COR-L47 (cell line): ENCODE measurements at places on chromosomes 2 and 18.

DNA sequence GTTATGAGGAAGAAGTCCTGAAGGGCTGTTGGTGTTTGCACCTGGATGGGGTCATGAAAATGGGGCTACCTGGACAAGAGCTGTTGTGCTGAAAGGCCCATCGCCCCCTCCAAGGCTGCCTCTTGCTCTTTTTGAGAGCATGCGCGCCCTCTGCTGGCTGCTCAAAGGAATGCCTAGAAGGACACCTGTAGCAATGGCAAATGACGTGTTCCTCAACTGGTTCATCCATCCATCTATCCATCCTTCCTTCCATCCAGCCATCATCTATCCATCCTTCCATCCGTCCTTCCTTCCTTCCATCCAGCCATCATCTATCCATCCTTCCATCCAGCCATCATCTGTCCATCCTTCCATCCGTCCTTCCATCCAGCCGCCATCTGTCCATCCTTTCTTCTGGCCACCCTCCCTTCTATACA lies 17.2 kb upstream of the RPL31 start:
- DNase-seq = peak; percentile 53

- DNase-seq = no peak
Measured at GRCh38 chr18:24538414-24539264, 78.2 kb downstream of the HRH4 start.

- no peak for DNase-seq
Measured at GRCh38 chr18:3447068-3447894, 2.7 kb upstream of the TGIF1 start.

- DNase-seq = no peak
Measured at GRCh38 chr2:237134321-237135230, 48.9 kb downstream of the COPS8 start.

DNA sequence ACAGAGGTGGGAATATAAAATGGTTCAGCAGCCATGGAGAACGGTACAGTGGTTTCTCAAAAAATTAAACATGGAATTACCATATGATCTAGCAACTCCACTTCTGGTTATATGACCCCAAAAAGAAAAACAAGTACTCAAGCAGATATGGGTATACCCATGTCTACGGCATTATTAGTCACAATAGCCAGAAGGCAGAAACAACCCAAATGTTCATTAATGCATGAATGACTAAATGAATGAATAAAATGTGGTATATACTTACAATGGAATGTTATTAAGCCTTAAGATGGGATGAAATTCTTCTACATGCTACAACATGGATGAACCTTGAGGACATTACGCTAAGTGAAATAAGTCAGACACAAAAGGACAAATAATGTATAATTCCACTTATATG lies 266.8 kb upstream of the FBXO11 start:
- DNase-seq = no peak

DNA sequence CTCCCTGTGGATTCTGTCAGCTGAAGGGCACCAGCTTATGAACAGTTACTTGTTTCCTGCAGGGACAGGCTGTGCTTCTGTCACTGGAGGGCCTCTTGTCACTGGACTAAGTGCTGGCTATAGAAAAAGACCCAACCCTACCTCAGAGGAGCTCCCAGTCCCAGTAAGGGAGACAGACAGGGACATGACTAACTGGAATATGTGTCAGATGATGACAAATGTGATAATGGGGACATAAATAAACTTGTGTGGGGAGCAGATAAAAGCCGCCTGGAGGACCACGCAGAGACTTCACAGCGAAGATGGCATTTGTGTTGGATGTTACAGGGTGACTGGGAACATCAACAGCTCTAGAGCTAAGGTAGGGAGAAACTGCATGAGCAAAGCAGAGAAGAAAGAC lies 95.0 kb downstream of the MAPRE2 start:
- no peak for DNase-seq

DNA sequence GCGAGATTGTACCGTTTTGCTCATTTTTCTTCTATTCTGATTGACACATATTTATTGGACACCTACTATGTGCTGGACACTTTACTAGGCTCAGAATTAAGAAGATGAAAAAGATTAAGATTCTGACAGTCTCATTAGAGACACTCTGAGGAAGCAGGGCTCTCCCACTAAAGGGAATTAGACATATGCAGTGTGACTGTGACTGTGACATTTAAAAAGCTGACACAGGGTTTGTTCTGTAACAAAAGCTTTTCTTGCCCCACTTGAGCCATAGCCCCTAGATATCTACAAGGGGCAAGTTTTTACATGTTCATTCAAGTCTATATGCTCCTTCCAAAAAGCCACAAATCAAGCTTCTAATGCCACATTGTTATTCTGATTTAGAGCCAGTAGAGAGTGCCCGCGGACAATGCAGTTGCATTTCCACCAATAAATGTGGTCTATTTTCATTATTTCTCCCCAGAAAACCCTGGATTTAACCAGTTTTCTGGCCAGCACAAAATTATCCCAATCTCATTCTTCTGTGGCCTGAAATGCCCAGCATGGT lies 9.8 kb downstream of the ARHGAP25 start:
- DNase-seq = no peak

DNA sequence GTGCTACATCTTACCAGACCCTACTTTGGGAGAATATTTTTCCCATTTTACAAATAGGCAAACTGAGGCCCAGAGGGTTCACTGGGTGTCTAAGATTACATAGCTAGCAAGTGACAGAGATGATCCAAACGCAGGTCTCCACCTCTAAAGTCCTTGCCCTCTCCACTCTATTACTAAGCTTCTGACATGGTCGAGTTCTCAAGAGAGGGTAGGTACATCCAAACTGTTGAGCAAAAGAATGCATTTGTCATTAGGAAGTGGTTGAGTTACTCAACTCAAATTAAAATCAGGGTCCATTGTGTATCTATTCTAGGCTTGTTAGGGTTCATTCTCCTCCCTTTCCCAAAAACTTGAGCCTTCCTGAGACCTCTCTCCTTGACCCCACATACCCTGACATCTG lies 680.6 kb upstream of the FANCL start:
- DNase-seq = no peak

GRCh38 chr2:226891780-226892590 lies 56.1 kb downstream of the RHBDD1 start:
- DNase-seq = no peak
